Uterus (tissue), 4 donors: ENCODE measurements at places on chromosomes 5 and 9. TPM values are rescaled to one million over a fixed set of nuclear protein-coding genes. Genes with fewer than 3 reads are reported as not detected.

The STOM gene
- 164 TPM for total RNA-seq

The CDKN2A gene
- total RNA-seq: 0.88 TPM

The ASPN gene
- total RNA-seq: 97.6 TPM

The SLC6A19 gene
- not detected for total RNA-seq

The RNF183 gene
- 0.82 TPM for total RNA-seq

The SAXO1 gene
- total RNA-seq: not detected

The TLX3 gene
- not detected for total RNA-seq

The PCDHA12 gene
- 1.3 TPM for total RNA-seq

The ZNF354C gene
- total RNA-seq: 5.9 TPM

GRCh38 chr5:91386120-91386519 is 3.0 kb upstream of the ARRDC3 start:
- DNase-seq: no peak

DNA sequence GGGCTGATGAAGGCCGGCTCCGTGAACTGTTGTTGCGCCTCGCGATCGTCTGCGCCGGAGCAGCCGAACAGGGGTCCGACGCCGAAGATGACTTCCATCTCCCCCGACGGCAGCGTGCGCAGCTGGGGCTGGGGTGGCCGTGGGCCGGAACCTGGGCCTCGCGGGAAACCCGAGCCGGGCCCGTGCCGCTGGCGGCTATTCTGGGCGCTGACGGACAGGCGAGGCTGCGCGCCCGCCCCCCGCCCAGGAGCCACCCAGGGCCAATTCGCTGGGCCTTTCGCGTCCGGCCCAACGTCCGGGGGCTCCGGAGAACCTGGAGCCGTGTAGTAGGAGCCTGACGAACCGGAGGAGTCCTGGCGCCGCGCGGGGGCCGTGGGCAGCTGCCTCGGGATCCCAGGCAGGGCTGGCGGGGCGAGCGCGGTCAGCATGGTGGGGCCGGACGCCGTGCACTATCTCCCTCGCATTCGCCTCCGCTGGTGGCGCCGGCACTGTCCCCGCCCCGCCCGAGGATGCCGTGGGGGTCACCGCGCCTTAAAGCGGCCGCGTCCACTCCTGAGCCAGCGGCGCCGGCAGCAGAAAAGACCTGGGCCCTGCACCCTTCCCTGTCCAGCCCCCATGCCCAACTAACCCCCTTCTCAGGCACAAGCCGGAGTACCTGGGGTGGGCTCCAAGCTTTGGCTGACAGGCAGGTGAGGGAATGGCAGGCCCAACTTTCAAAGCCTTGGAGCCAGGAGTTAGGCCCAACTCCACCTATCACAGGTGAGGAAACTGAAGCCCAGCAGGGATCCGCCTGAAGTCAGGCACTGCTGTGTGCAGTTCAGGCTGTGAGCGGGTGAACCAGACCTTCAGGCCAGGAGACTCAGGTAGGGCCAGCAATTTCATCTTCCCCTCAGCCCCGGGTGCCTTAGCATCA is at the start of gene PROB1:
PROB1 (minus strand) TSS at position 451 of the 913 bp plus-strand sequence; CDS start at position 428, 23 bp downstream.
- DNase-seq: no peak

GRCh38 chr5:37888476-37888875 is 48.6 kb upstream of the GDNF start:
- no peak for DNase-seq

DNA sequence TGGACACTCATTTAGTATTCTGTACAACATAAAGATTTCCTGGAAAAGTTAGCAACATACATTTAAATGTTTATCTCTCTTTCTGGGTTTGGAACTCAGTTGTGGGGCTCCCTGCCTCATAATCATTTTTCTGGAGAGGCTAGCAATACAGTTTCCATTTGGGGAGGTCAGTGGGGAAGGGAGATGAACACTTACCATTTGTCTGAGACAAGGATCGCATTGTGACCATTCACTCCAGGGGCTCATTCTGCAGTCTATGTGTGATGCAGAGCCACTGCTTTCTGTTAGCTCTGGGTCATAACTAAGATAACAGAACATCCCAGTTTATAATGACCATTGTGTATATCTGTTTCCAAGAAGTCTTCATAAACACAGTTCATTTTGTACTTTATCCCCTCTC is 22.4 kb downstream of the C9 start:
- DNase-seq: no peak

DNA sequence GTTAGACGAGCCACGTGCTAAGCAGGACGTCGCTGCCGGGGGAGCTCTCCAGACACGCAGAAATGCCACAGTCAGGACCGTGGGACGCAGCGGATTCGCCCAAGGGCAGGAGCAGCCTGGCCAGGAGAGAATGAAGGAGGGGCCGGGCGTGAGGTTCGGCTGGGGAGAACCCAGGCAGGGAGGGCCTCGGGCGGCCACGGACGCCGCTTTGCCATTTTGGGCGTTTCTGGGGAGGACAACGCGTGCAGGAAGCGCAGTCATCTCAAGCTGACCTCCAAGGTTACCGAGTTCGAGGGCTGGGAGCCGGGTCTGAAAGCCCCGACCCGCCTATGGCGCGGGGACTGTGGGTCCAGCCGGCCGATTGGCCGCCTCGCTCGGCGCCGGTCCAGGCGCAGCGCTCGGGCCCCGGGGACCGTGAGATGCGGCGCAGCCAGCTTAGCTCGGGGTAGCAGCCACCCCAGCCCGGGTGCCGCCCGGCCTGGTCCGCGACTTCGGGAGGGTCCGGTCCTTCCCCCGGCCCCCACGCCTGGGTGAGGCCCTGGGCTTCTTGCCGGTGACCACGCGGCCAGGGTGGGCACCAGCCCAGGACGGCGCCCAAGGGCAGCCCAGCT is 760 bp upstream of the MAN1B1 start:
- DNase-seq: no peak

DNA sequence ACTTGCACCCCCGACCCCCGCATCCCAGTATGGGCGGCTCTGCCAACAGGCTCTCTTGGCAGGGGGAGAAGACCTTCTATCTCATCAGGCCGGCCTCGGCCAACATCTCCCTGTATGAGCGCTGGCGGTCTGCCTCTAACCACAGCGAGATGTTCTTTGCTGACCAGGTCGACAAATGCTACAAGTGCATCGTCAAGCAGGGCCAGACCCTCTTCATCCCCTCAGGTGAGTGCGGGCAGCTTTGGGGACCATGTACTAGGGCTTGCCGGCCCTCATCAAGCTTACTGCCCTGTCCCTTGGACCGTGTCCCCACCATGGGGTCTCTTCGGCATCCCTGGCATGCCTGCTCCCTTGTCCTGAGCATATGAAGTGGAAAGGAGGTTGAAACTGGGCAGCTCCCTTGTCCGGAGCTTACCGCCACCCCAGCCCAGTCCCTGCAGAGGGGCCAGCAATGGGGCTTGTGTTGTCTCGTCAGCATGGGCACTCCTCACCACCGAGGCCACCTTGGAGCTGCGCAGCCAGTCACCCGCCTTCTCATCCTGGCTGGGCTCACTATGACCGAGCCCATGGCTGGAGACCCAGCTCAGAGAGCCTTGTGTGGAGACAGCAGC is 78.1 kb downstream of the PHF2 start:
- DNase-seq: no peak

- no peak for DNase-seq
Observed at GRCh38 chr5:78690253-78690972, 41.8 kb upstream of the LHFPL2 start.

GRCh38 chr9:18888290-18888689 is 144.7 kb downstream of the SAXO1 start:
- peak; percentile 51 for DNase-seq

DNA sequence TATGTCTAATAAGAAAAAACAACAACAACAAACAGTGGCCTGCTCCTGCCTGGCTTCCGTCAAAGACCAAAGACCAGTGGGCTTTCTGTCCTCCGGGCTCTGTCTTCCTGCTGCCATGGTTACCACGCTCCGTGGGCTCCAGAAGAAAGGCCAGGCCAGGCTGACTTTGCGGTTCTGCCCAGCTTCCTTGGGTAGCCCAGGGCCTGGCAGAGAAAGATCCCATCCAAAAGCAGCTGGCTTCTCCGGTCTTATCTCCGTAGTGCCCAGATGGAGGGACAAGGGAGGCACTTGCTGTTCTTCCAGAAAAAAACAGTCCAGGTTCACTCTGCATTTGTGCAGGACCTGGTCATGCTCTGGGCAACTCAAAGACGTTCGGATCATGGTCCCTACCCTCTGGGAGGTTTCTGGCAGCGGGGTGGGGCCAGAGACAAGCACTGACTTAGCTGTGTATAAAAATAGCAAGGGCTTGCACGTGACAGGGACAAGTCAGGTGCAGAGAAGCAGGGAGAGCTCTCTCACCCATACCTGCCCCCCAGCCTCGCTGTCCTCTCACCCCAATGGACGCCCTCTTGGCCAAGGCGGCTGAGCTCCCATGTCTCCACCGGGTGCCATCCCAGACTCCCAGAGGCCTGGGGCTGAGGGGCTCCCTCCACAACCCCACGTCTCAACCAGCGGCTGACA is 212.2 kb downstream of the C9orf50 start:
- no peak for DNase-seq
